ENCODE measurements at places on chromosomes 7 and 10.

GRCh38 chr10:123367195-123367594 is 213.0 kb downstream of the BUB3 start:
- DNase-seq, result no peak

DNA sequence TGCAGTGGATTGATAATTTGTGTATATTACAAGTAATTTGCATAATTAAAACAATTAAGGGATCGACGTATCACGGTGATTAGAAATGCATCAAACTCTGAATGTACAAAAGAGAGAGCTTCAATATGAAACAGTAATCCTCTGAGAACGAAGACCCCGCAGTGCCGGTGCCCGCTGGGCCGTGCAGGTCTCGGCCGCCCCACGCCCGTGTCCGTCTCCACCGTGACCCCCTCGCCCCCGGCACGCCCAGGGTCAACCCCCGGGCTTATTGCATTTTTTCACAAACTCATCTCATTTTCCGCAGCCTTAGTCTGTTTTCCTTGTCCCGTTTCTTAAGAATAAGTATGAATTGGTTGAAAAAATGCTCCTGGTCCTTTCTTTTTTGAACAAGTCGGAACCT is 218.6 kb downstream of the TCERG1L start:
- DNase-seq, result no peak

DNA sequence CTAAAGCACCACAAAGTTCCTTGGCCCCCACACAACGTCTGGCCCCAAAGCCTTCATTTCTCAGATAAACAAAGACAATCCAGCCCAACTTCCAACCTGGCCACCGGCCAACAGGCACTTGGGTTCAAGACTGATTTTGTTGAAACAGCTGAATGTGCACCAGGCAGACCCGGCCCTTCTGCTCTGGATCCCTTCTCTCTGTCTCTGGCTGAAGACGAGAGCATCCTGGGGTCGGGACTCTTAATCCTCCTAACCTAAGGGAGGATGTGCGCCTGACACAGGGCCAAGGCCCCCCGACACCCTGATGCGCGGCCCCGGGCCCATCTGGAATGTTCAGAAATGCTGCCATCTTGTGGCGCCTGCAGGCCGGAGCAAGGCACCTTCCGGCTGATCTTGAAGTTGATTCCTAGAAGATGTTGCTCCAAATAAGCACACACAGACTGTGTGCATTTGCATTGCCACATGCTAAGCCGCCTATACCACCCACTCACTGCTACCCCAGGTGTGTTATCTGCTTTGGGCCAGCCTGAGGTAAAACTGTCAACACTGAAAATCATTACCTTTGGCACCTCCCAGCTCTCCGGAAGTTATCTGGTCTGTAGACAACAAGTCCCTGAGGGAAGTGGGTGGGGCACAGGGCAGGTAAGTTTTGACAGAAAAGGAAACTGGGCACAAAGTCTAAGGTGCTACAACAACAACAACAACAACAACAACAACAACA is 98.4 kb upstream of the HABP2 start:
- DNase-seq, result peak; percentile 17

DNA sequence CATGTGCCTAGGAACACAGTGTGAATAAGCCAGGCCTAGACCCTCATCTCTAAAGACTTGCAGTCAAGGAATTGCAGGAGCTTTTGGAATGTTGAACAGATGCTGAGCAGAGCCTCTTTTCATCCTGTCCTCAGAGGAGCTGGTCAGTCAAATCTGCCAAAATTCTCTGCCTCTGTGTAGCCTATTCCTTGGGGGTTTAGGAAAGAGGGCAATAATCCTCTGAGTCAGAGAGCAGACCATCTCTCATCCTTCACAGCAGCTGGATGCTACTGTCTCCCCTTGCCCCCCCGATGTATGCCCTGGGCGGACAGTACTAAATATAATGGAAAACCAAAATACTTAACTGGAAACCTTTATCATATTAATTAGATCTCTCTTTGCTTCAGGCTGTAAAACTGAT is 52.6 kb downstream of the BICC1 start:
- no peak for DNase-seq

GRCh38 chr10:71614946-71615345 is 104.6 kb downstream of the C10orf105 start:
- no peak for DNase-seq

- DNase-seq, result no peak
Measured at GRCh38 chr7:18534481-18534880, 38.9 kb downstream of the HDAC9 start.

GRCh38 chr7:113263749-113264148 is 145.4 kb upstream of the SMIM30 start:
- DNase-seq, result no peak

GRCh38 chr10:110959379-110960332 is 40.3 kb downstream of the SHOC2 start:
- DNase-seq, result no peak

- DNase-seq, result no peak
Measured at GRCh38 chr10:52194191-52194590, 119.9 kb upstream of the DKK1 start.

GRCh38 chr10:114593240-114593792 is 64.8 kb downstream of the ABLIM1 start:
- no peak for DNase-seq

GRCh38 chr7:68733219-68734153 is 864.8 kb upstream of the AUTS2 start:
- no peak for DNase-seq

- no peak for DNase-seq
Measured at GRCh38 chr7:116740231-116740630, 68.2 kb downstream of the MET start.

DNA sequence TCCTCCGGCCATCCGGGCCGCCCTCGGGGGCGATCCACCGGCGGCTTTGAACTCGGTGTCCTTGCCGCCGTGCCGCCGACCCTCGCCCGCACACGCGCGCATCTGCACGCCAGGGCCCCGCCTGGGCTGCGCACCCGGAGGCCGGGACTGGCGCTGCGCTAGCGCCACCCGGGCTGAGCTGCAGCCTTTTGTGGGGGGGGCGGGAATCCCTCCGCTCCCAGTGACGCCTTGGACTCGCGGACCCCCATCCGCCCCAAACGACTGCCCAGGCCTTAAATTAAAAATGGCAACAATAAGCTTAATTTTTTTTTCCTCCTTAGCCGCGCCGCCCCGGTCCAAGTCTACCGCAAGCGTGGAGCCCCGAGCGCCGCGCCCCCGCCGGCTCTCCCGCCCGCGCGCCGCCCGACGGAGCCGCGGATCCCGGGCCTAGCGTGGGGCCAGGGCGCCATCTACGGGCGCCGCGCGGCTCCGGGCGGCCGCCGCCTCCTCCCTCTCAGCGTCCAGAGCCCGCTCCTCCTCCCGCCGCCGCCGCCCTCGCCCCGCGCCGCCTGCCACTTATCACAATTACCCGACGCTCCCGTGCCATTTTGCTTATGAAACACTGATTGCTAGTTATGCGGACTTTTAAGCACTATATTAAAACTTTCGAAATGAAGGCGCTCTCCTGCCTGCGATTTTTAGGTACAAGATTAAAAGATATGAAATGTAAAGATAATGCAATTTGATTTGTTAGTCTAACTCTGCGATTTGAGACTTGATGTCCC is 7.5 kb upstream of the EBF3 start:
- DNase-seq, result no peak

- no peak for DNase-seq
Measured at GRCh38 chr10:69576334-69577011, 3.3 kb upstream of the NEUROG3 start.

DNA sequence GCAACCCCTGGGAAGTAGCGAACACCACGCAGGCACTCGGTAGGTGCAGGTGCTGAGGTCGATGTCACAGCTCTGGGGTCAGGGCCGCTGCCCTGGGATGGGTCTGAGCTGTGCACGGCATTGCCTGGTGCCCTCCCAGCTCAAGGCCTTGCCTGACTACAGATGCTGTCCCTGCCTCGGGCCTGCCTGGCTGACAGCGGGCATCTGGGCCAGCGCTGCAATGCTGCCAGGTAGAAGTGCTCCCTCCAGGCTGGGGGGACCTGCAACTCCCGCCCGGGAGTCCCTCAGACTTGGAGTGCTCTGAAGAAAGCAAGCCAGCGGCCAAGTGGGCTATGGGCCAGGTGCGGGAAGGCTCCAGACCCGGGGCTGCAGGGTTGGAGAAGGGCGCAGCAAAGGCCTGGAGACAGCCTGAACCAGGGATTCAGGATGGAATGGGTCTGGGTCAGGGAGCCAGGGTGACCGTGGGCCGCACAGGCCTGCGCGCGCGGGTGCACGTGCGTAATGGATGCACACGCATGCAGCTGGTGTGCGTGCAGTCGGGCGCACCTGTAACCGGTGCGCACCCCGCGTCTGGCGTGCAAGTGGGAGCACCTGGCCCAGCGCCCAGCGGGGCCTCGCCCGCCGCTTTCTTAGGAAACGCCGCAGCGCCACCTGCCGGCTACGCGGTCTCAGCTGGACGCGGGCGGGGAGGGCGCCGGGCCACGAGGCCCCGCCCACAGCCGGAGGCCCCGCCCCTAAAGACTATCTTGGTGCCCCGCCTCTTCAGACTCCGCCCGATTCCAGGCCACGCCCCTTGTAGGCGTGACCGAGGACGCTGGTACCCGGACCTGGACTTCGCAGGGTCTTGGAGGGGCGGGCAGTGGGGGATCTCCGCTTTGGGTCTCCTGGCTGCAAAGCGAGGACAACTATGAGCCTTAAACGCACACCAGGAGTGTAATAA is 46.7 kb downstream of the MICALL2 start:
- DNase-seq, result peak; percentile 98

DNA sequence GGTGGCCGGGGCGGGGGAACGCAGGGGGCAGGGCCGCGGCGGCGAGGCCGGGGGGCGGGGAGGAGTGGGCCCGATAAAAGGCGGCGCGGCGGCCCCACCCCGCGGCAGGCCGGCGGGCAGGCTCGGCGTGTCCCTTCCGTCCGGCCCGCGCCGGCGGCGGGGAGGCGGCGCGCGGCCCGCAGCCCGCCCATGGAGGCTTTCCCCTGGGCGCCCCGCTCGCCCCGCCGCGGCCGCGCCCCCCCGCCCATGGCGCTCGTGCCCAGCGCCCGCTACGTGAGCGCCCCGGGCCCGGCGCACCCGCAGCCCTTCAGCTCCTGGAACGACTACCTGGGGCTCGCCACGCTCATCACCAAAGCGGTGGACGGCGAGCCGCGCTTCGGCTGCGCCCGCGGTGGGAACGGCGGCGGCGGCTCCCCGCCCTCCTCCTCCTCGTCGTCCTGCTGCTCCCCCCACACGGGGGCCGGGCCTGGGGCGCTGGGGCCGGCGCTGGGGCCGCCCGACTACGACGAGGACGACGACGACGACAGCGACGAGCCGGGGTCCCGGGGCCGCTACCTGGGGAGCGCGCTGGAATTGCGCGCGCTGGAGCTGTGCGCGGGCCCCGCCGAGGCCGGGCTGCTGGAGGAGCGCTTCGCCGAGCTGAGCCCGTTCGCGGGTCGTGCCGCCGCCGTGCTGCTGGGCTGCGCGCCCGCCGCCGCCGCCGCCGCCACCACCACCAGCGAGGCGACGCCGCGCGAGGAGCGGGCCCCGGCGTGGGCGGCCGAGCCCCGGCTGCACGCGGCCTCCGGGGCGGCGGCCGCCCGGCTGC is at the start of gene NANOS1:
Gene NANOS1, plus strand, starts transcription at position 102 of the 808 bp plus-strand sequence. Its CDS starts 88 bp downstream, at position 190.
- no peak for DNase-seq

All from GM12891 (cell line).